ENCODE measurements at places on chromosomes 13 and 19. TPM values are rescaled to one million over a fixed set of nuclear protein-coding genes. Genes with fewer than 3 reads are reported as not detected.

The INSL3 gene
- not detected for polyA plus RNA-seq

The ZNF229 gene
- polyA plus RNA-seq, result 1.0 TPM

The TLE6 gene
- 8.5 TPM for polyA plus RNA-seq

The CEACAM8 gene
- not detected for polyA plus RNA-seq

The GNA15 gene
- polyA plus RNA-seq, result 1.3 TPM

The ELSPBP1 gene
- polyA plus RNA-seq, result not detected

The CEACAM7 gene
- polyA plus RNA-seq, result 1.2 TPM

The DLL3 gene
- polyA plus RNA-seq, result 0.14 TPM

The INSR gene
- 45.1 TPM for polyA plus RNA-seq

The CFAP97D2 gene
- 3.0 TPM for polyA plus RNA-seq

The JAK3 gene
- polyA plus RNA-seq, result 4.3 TPM

The PAF1 gene
- polyA plus RNA-seq, result 28.1 TPM

The CXCL17 gene
- polyA plus RNA-seq, result 4.3 TPM

The TMEM59L gene
- 8.9 TPM for polyA plus RNA-seq

The KMT5C gene
- 27.4 TPM for polyA plus RNA-seq

The KIR3DL1 gene
- not detected for polyA plus RNA-seq

The F10 gene
- 13.7 TPM for polyA plus RNA-seq

The MAU2 gene
- polyA plus RNA-seq, result 36.2 TPM

The PDE4C gene
- 1.3 TPM for polyA plus RNA-seq

The TMEM86B gene
- polyA plus RNA-seq, result 27.3 TPM

The PPP6R1 gene
- polyA plus RNA-seq, result 33.1 TPM

The TYK2 gene
- polyA plus RNA-seq, result 302 TPM

The SLITRK5 gene
- 1.4 TPM for polyA plus RNA-seq

The RGL3 gene
- polyA plus RNA-seq, result 170 TPM

The ATP8A2 gene
- 0.19 TPM for polyA plus RNA-seq

The AMER2 gene
- polyA plus RNA-seq, result not detected

The SBSN gene
- 0.15 TPM for polyA plus RNA-seq

The CD79A gene
- polyA plus RNA-seq, result 0.23 TPM

The OVOL3 gene
- not detected for polyA plus RNA-seq

The SOHLH2 gene
- polyA plus RNA-seq, result not detected

The NPAS1 gene
- 0.46 TPM for polyA plus RNA-seq

The ATP4A gene
- 10.8 TPM for polyA plus RNA-seq

The S1PR5 gene
- polyA plus RNA-seq, result 0.21 TPM

The ZNF729 gene
- not detected for polyA plus RNA-seq

The KIR2DL3 gene
- polyA plus RNA-seq, result not detected
